Stimulated activated CD8-positive, alpha-beta memory T cell treated with anti-CD3 and anti-CD28 coated beads, Interleukin-7, amount 100 ng/mL, for 24 hours (primary cell): ENCODE measurements at places on chromosomes 11 and 22.
A peak's percentile ranks its signal among the peaks of the same experiment; 100 is the strongest.

DNA sequence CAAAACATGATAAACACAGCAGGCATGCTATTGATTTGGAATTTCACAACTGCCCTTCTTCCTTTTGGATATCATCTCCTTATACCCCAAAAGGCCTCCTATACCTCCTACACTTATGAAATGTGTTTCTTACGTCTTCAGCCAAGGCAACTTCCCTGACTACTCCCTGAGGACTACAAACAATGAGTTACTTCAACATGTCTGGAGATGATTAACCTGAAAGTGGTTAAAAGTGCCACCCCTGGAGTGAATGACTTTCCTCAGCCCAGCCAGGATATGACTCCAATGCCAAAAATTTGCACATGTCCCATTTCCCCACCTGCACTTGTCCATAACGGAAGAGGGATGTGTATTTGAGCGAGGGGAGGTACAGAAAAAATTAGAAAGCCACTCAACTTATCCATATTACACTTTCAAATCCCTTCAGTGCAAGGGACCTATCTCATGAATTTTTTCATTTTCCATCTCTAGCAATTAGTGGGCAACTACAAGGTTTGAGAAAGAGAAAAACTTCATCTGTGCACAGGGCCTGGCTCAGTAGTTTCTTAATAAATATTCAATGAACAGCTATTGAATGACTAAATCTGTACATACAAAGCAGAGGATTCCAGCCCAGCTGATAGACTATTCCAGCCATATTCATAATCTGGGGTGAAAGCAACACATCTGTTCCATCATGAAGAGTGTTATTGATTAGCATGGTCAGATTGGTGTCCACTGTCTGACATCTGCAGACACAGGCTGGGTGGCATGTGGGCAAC lies 36.8 kb downstream of the KIRREL3 start:
- DNase-seq, result no peak

DNA sequence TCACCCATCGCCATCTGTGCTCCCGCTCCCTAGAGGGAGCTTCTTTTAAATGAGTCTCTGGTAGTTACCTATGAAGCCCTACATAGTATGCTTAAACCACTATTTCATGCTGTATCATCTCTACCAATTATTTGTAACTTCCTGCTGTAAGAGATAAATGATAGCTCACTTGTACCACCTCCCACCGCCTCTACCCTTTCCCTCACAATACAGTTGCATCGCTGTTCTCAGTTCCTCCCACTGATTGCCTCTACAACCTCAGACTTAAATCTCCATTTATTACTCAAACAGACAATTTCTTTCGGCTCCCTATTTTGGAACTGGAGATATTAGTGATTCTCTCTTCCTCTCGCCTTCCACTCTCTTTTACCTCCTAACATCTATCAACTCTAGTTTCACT lies 222.9 kb upstream of the ZC3H12C start:
- DNase-seq, result no peak

DNA sequence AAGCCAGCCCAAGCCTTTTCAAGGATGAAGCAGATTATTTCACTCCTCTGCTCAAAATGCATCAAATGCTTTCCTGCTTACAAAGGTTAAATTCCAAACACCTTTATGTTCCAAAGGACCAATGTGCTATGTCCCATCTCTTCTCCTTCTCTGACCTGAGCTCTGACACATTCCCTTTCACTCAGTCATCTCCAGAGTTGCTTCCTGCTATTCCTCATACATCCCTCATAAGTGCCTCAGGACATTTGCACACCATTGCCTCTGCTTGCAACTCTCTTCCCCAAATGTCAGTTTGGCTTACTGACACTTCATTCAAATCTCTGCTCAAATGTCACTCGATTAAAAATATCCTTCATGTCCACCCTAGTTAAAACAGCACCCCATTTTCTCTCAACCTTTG lies 53.3 kb upstream of the BMAL1 start:
- no peak for DNase-seq

- no peak for DNase-seq
Measured at GRCh38 chr11:91133361-91133760, 910.5 kb upstream of the CHORDC1 start.

DNA sequence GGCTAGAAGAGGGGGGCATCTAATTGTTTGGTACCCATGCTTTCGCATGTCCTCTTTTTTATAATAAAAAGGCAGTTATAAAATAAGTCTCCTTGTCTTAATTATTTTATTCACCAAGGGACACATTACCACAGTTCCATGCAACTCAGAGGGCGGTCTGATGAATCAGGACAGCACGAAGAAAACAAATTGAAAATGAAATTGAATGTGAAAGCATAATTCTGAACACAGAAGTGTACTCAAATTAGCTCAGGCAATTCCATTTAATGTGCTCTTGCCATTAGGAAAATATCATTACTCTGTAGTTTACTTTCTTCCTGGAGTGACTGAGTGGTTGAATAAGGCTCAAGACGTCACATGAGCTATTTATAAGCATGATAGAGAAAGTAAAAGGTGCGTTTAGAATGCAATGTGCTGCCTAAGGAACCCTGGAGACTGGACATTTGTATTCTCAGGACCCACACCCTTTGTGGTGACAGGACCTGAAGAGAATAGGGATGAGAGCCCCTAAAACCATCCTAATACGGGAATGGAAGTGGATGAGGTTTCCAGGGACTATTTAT lies 59.6 kb downstream of the MTNR1B start:
- DNase-seq, result no peak

DNA sequence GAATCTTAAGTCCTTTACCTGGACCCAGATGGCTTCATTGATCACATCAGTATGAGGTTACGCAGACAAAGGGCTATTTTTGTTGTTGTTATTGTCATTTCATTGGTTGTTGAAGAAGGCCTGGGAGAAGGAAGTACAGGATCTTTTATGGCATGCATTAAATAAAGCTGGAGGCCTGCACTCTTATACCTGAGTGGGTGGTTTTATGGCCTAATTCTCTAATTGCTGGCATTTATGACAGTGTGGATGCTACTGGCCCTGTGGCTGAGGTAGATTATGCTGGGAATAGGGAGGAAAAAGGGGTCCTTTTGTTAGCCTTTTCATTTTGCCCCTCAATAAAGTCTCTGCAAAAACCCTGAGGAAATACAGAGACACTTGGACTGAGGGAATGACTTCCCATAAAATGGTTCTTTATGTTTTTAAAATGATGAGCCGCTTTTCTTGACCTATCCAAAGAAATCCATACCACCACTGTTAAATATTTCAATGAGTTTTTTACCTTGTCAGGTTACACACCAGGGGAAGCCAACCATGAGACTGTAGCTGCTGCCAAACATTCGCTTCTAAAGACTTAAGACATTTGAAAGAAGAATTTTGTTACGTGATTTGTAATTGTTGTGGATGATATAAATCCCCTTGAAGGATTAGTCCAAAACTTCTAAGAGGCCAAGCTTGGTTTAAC lies 6.8 kb downstream of the KMT2A start:
- no peak for DNase-seq

- no peak for DNase-seq
Measured at GRCh38 chr11:118059246-118059940, 17.5 kb upstream of the TMPRSS4 start.

DNA sequence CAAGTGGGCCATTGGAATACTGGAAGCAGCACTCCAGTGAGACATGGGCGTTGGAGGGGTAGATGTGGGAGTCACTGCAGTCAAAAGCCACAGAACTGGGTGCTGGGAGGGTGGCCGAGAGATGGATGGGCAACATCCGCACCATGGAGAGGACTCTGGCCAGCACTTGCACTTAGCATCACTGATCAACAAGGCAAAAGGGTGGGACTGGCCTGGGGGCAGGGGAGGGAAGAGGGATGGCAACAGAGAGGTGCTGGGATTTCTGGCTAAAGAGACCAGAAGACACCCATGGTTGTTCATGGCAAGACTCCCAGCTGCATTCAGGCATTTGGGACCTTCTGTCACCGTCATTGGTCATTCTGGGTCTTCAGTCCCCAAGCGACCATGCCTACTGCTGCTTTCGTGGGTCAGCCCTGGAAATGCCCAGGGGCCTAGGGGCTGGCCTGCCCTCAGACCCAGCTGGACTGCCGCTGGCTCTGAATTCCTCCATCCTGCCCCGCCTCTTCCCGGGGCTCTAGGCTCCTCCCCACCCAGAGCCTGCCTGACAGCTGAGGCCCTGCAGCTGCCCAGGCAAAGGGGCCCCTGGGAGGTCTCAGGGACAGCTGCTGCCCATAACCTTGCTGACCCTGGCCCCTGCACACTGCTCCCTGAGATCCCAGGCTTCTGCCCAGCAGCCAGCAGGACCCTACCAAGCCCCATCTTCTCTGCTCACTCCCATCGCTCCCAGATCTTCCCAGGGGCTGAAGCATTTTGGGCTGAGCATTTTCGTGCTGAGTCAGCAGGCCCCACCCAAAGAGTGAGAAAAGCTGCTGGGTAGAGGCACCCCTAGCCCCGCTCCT lies 13.0 kb upstream of the CDC42EP2 start:
- no peak for DNase-seq

DNA sequence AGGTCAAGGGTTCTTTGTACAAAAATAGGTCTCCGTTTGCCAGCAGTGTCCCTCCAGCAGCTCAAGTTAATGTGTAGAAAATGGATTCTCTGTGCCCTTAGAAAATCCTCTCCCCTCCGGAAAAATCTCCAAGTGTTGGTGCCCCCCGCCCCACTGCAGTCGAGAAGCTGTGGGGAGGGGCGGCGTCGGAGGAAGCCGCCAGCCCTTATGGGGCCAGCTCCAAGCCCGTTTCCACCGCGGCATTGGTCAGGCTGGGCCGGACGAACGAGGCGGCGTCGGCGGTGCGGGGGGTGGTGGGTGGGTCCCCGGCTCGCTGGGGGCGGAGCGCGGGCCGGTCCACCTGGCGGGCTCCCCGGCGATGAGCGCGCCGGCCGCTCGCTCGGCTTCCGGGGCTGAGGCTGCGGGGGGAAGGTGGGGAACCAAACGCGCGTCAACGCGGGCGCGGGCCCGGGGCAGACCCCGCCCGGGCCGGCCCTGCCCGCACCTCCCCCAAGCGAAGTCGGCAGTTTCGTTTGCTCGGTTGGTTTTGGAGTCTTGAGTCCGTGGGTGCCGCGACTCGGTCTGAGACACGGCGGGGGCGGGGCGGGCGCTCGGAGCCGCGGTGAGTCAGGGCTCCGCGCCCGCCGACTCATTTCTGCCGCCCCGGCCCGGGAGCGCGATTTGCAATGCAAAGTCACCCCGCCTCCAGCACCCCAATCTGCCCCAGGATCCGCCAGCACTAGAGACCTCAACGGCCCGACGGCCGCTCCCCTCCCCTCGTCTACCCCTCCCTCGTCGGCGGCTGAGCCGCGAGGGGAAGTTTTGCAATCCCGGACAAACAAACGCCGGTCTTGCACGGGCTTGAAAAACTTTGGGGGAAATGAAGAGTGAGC lies 1.4 kb downstream of the ASCL2 start:
- peak; percentile 62 for DNase-seq

DNA sequence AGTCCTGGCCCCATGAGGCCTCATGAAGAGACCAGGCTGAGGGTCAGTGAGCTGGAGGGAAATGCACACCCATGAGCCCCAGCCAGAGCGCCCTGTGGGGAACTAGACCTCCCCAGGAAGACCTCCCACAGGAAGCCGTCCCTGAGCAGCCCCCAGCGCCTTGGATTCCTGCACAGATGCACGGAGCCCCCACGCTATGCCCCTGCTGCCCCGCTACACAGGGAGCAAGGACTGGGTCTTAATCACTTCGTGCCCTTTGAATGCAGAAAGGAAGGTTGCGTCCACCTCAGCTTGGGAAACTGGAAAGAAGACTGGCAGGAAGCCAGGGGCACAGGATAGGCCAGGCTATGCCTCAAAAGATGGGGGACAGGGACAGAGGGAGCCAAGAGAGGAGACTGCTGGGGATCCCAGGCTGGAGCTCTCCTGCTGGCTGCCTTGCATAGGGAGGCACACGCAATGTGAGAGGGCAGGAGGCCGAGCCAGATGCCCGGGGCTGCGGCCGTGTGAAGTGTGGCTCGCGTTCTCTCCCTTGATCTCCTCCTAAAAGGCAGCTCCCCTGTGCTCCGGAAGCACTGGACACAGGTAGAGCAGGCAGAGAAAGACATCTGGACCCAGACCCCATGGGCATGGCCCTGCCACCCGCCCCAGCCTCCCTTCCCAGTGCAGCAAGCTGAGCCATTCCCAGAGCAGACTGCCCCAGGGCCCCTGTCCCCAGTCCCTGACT lies 32.8 kb downstream of the MACROD1 start:
- no peak for DNase-seq

- no peak for DNase-seq
Measured at GRCh38 chr22:22843848-22844247, 43.8 kb upstream of the IGLL5 start.

DNA sequence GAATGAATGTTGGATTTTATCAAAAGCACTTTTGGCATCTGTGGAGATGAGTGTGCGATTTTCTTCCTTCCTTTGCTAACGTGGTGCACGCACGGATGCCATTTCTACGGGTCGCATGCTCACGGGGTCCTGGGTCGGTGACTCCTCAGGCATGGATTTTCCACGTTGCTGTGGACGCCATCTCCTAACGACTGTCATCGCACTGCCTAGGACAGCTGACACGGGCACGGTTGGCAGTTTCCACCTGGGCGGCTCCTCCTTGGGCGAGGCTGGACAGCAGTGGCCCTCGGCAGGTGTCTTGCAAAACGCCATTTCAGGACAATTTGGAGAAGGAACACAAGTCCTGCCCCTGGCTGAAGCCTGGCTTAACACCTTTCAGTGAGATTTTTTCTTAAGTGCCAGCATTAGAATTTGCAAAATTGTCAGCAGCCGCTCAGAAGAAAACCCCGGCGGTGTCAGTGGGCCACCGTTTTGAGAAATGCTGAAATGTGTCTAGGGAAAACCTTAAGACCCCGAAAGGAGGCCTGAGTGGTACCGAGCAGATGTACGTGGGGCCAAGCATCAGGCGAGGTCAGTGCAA lies 34.7 kb upstream of the TOLLIP start:
- no peak for DNase-seq
